ENCODE measurements at places on chromosomes 12 and 14. TPM values are rescaled to one million over a fixed set of nuclear protein-coding genes. Genes with fewer than 3 reads are reported as not detected.
A peak's percentile ranks its signal among the peaks of the same experiment; 100 is the strongest.

DNA sequence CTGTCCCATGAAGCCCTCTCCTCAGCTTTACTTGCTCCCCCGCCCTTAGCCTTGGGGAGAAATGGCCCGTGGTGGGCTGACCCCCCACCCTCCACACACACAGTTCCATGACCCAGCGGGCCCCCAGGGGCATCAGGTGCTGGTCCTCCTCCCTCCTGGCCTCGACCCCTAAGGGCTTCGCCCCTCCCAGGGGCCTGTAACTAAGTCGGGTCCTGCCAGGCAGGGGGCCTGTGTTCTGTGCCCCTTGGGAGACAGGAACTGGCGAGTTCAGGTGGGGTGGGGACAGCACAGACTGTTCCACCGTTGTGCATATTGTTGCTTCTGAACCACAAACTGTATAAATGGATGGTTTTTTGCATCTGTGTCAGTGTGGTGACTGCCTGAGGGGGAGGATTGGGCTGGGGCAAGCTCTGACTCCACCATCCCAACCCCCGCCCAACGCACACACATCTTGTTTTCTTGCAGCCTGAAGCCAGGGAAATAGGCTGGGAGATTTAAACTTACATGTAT is 8.8 kb downstream of the TAMALIN start:
- DNase-seq, result no peak

DNA sequence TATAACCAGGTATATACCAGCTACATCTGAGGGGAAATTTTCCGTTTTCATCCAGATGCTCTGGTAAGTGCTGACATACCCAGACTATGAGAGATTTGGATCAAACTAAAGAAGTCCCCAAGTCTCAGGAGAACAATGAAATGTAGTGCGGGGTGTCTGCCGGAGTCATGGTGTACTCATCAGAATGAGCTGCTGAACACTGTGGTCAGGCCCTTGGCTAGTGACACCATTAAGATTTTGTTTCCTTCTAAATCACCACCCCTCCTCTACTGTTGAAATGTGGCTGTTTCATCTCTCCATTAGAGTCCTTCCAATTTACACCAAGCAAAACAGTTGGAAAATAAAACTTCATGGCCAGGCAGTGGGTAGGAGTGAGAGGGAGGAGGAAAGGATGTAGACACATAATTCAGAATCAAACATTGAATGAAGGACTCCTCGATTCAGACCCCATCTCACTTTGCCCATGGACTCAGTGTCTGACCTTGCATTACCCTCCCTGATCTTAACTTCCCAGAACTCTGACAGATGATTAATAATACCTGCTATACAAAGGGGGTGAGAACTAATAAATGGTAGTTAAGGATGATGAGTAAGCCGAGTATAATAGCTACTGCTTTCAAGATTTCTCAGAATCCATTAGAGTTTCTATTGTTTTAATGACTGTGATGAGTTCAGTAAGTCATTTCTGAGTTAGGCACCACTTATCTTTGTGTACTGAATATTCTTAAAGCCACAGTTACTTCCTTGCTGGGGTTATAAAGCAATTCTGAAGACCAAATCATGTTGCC is 127.4 kb downstream of the CRADD start:
- DNase-seq, result no peak

GRCh38 chr12:78562368-78563205 is 302.0 kb upstream of the SYT1 start:
- DNase-seq, result no peak

DNA sequence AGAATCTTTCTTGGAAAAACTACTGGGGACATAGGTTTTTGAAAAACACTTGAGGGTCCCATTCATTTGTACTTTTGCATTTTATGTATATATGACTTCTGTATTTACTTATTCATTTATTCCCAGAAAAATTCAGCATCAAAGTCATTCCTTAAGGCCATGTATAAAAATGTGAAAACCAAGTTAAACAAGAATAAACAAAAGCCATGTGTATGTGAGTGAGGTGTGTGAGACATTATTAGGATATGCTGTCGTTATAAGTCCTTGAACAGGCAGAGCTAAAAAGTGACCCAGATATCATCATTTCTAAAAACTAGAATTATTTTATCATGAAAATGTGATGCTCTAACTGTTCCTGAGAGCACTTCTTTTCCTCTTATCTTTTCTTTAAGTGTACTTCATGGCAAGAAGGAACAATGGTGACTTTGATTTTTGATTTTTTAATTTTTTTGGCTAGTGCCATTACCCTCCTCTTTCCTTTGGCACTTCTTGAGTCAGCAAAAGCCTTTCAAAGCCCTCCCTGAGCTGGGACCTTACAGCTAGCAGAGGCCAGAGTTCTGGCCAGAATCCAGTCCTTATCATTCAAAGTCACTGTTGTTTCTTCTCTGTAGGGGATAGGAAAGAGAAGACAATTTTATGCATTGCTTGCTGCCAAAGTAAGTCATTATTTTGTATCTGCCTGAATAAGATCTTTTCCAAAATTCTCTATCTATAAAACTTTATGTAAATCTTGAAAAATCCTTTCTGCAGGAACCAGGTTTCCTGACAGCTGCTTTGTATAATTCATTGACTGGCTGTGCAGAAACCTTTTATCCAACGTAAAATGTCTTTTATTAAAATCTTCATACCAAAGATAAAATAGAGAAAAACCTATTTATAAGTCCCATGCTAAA is 419.7 kb upstream of the PRICKLE1 start:
- no peak for DNase-seq

DNA sequence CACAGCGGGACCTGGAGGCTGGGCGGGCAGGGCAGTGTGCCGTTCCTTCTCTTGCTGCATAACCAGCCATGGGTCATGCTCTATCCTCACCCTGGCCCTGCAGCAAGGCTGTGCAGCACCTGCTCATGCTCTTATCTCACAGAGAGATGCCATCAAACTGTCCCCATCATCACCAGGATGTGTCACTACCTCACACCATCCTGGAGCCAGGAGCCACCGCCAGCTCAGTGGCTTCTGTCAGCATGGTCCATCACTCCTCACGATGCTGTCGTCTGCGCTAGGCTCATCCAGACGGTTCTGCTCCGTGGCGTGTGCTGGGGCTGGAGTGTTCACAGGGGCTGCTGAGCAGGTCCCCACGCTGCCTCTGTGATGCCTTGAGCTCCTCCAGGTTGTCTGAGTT is 77.2 kb upstream of the DYNC1H1 start:
- no peak for DNase-seq

- DNase-seq, result no peak
Measured at GRCh38 chr14:43116341-43116740, 1390.7 kb downstream of the FSCB start.

- no peak for DNase-seq
Measured at GRCh38 chr12:108332791-108333382, 6.2 kb downstream of the CMKLR1 start.

The STAT6 gene
- polyA plus RNA-seq, result 127 TPM

DNA sequence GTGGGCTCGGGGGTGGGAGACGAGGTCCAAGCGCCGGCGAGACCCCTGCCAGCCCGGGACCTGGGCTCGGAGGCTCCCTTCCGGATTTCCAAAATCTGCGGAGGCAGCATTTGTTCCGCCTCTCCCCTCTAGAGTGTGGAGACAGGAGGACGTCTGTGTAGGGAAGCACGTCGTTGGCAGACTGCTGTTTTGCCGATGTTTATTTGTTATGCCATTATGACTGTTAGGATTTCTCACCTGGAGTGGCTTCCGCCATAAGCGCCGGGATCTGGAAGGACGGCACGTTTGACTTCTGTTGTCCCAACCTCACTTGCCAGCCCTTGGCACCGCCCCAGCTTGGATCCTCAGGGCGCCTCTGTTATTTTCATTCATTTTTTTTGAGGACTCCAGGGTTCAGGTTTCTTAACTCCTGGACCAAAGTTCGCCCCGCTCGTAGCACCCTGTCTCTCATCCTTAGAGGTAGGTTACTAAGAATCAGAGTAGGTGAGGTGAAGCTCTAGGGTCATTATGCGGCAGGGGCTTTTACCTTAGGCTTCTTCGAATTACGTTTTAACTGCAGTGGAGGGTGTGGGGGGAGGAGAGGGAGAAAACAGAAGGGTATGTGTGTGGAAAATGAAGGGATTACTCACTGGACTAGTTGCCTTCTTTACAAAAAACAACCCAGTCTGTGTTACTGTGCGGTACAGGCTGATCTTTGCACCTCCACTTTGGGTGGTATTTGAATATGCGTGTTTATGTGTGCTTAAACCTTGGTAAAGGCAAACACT is 547 bp upstream of the PYGL start:
- no peak for DNase-seq

- DNase-seq, result no peak
Measured at GRCh38 chr12:113247123-113248050, 26.1 kb downstream of the TPCN1 start.

DNA sequence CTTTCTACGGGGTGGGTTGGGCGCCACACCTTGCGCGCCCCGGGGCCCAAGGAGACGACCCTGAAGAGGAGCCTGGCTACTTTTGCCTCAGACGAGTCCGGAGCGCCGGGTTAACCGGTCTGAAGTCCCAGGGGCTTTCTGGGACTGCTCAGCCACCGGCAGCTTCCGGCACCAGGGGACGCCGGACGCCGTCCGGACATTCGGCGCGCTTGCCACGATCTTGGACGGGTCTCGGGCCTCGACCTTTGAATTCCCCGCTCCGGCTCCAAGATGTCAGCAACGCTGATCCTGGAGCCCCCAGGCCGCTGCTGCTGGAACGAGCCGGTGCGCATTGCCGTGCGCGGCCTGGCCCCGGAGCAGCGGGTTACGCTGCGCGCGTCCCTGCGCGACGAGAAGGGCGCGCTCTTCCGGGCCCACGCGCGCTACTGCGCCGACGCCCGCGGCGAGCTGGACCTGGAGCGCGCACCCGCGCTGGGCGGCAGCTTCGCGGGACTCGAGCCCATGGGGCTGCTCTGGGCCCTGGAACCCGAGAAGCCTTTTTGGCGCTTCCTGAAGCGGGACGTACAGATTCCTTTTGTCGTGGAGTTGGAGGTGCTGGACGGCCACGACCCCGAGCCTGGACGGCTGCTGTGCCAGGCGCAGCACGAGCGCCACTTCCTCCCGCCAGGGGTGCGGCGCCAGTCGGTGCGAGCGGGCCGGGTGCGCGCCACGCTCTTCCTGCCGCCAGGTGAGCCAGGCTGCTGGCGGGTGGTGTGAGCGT is at the start of gene ACOT4:
Gene ACOT4, plus strand, starts transcription at position 184 of the 760 bp plus-strand sequence. Its CDS starts 87 bp downstream, at position 271.
- peak; percentile 40 for DNase-seq

The NUP107 gene
- polyA plus RNA-seq, result 96.6 TPM

GRCh38 chr14:61607570-61608244 is 87.6 kb upstream of the HIF1A start:
- DNase-seq, result no peak

Data from left kidney (tissue), 8 donors.